ENCODE measurements at places on chromosomes 6 and 20.

DNA sequence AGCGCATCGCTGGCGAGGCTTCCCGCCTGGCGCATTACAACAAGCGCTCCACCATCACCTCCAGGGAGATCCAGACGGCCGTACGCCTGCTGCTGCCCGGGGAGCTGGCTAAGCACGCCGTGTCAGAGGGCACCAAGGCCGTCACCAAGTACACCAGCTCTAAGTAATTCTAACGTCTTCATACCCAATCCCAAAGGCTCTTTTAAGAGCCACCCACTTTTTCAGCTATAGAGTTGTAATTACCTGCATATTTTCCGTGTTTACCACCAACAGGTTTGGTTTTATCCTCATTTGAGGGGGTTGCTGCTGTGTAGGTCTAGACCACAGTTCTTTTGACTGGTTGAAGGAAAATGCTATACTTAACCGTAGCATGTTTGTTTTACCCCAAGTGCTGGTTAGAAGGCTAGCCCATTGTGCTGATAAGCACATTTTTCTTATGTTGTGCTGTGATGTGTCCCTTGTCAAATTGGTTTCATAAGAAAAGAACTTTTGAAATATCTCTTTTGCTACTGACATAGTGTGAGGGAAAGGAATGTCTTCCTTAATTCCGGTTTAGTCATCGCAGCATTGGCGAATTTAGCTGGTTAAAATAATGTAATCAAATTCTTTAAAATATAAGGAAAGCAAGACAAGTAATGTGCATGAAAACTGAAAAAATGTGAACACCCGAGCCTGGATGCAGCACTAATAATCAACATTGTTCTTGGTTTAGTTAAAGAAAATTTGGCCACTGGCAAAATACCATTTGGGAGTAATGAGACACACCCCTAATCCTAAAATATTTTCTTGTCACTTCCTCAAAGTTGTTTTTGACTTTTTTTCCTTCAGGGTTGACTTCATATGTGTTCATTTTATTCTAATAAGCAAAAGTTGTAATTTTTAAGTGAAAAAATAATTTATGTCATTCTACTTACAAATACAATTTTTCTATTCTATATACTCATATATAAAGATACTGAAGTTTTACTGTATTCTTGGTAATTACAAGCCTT is 112.8 kb downstream of the HFE start:
- no peak for DNase-seq

DNA sequence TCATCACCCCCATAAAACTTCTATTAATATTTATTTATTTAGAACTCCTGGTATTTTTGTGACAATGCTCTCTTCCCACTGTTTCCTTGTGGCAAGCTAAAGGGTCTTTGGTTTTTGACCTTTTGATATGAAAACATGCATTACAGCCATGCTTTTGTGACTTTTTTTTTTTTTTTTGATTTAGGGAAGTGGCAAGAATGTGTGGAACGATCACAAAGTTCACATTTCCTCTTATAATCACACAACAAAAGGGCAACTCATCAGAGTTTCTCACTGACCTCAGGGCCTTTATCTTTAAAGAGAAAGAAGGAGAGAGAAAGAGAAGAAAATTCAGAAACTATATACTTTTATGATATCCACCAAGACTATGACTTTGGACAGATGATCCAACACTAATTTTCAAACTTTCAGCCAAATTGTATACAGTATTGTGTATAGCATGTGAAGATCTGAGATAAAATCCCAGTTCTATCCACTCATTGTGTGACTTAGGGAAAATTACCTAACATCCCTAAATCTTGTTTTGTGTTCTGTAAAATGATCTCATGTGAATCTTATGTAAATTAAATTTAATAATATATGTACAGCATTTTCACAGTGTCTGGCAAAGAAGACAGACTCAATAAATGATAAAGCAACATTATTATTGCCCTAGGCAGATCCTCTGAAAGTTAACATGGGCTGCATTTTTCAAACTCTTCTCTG is 106.8 kb upstream of the MARCKS start:
- no peak for DNase-seq

GRCh38 chr20:64150756-64151632 is 13.3 kb upstream of the MYT1 start:
- no peak for DNase-seq

DNA sequence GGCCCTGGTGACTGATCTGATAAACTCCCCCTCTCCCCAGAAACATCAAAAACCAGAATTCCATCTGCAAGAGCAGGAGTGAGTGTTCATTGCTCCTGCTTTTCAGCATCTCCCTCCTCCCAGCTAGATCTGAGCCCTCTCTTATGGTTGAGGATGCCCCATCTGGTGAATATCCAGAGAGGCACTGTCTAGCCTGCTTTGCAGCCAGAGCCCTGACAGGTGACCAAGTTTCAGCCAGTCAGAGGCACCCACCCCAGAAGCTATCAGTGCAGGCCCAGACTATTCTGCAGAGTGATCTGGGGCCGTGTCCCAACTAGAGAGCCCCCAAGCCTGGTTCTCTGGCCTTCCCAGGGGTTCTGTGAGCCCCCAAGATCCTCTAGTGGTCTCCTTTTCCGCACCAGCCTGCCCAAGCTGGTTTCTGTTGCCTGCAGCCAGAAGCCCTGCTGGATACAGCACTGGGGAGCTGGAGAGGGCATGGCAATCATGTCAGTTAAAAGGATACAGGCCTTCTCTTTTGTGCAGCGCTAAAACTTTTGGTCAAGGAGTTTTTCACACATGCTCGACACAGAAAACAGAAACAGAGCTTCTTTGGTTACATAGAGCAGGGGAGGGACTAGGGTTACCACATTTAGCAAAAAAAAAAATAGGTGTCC is 6.6 kb upstream of the BMP7 start:
- no peak for DNase-seq

DNA sequence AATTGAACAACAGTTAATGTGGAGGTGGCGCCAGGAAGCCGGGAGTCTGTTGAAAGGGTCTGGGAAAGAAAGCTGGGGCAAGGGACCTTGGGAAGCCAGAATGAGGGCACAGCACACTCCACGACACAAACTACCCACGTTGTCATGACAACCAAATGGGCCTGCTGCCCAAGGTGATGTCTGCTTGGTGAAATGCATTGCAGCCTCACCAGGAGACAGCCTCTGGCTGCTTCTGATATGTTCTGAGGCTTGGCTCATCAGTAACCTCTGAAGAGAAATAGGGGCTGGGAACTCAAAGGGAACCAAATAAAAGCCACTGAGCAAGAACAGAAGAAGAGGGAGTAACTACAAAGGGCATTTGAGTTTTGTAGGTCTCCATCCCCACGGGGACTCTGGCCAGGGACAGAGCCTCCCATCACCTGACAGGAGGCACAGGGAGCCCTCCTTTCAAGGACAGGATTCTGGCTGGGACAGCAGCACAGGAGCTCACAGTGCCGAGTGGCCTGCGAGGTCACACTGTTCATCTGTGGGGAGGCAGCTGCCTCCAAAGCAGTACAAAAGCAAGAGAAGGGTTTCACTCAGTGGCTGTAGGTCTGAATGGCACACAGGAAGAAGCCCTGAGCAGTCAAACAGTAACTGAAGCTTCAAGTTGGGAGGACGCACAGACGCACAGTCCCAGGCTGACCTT is 44.6 kb upstream of the KCNK16 start:
- DNase-seq, result no peak

- DNase-seq, result peak; percentile 20
Observed at GRCh38 chr6:144922120-144922722, 637.1 kb downstream of the UTRN start.

GRCh38 chr20:60063048-60063451 is 104.8 kb downstream of the CDH26 start:
- DNase-seq, result peak; percentile 71
